ENCODE measurements at places on chromosomes 16 and 17.
A peak's percentile ranks its signal among the peaks of the same experiment; 100 is the strongest.

- no peak for DNase-seq
Measured at GRCh38 chr16:86844695-86845094, 266.3 kb downstream of the FOXL1 start.

GRCh38 chr17:63443053-63443452 lies 3.1 kb downstream of the CYB561 start:
- DNase-seq, result no peak

DNA sequence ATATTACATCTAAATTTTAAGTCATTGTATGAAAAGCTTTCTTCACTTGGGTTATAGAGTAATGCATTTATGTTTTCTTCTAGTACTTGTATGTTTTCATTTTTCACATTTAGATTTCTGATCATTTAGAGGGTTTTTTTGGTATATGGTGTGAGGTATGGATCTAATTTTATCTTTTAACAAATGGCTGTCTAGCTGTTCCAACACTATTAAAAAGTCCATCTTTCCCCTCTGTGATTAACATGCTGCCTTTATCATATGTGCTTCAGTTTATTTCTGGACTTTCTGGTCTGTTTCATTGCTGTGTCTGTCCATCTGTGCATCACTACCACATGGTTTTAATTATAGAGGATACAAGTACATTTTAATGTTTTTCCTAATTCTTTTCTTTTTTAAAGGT lies 163.8 kb downstream of the MYO1D start:
- DNase-seq, result no peak

DNA sequence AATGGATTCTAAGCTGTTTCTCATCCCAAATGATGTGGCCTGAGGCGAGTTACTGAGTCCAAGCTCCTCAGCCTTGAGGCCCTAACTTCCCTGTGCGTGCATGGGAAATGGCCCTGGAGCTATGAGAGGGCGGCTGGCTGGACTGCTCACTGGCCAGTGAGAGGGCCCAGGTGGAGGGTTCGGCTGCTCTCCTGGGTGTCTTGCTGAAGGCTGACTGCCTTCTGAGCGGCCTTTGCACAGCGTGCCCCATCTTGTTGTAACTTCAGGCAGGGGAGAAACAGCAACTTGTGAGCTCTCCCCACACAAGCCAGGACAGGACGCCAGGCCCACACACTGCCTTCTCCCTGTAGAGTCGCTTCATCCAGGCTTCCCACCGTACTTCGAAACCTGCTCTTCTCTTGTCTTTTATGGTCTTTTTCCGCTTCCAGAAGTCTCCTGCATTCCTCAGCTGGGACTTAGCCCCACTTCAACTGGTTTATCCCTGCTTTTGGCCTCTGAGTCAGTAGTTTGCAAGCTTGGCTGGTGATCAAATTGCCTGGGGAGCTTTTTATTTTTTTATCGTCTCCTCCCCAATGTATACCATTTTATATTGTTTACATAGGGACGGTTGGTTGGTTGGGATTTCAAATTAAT lies 13.3 kb downstream of the CDH3 start:
- no peak for DNase-seq

DNA sequence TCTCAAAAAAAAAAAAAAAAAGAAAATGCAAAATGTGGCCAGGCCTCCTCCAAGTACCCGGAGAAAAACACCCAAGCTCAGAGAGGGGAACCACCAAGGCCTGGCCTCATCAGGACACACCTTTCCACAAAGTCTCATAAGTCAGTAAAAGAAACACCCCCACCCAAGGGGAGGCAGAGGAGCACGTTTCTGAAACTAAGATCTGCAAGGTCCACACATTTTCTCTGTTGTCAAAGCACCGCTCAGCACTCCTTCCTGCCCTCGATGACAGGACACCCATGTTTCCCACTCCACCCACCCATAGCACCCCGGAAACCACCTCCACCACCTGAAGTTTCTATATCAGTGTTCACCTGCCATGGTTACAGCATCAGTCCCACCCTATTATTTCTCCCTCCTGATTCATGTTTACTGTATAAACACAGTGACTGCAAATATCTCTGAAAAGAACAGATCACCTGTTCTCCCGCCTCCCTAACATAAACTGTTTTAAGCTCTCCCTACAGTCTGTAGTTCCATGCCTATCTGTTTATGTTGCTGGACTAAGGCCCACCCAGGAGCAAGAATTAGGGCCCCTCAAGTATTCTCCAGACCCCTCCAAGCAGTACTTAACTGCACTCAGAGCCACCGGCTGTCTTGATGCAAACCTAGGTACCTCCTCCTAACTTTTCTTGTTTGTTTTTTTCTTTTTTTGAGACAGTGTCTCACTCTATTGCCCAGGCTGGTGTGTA lies 2.0 kb downstream of the CORO7 start:
- DNase-seq, result no peak

DNA sequence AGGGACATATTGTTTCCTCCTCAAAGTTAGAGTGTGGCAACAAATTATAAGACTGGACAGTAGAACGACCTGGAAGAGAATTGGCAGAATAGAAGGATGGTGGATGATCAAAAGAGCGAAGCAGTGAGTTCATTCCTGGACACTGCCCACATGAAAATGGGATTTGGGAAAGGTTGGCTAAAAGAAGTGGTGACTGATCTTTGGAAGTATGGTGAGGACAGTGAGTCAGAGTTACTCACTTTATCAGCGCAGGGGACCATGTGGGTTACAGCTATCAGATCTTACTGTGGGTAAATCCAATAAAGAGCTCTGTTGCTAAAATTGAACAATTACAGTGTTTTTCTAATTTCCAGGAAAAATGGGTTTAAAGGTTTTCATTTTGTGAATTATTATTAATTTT lies 2.7 kb upstream of the TANC2 start:
- no peak for DNase-seq

DNA sequence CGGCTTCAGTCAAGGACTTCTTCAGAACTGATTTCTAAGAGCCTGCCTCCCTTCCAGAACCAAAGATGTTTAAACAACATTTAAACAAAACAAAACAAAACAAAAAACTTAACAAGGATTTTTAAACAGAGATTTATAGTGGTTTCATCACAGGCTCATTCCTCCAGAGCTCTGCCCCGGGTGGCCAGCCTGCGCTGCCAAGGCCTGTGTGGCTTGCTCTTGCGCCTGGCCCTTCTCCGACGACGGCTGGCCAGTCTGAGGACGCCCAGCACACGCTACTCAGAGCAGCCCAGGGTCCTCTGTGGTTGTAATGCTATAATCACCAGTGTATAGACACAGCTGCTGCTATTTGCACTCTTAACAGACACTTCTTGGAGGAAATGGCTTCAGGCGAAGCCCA lies 307.2 kb upstream of the MYOCD start:
- no peak for DNase-seq

DNA sequence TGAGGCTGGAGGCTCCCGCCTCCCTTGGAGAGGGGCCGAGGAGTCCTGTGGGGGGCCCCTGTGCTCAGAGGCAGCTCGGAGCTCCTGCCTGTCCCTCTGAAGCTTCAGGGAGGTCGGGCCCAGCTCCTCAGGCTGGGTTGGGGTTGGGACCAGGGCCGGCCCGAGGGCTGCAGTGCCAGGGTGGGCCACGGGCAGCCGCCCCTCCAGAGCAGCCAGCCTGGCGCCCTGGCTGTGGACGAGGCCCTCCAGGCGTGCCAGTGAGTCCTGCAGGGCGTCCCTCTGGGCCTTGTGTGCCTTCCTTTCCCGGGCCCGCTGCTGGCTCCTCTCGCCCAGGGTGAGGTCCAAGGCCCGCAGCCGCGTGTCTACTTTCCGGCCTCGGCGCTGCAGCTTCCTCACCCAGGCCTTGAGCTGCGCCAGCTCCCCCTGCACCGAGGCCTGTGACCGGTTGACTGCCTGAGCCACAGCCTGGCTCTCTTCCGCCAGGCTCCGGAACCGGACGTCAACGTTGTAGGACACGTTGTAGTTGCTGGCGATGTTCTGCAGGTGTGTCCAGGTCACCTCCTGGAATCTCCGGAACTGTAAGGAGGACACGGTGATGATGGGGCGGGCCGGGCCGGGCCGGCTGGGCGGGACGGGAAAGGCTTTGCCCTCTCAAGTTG lies 1.2 kb downstream of the PTX4 start:
- DNase-seq, result no peak

- no peak for DNase-seq
Measured at GRCh38 chr17:32954477-32954876, 26.5 kb downstream of the TMEM98 start.

- no peak for DNase-seq
Measured at GRCh38 chr17:68870976-68871375, 84.2 kb downstream of the ABCA8 start.

DNA sequence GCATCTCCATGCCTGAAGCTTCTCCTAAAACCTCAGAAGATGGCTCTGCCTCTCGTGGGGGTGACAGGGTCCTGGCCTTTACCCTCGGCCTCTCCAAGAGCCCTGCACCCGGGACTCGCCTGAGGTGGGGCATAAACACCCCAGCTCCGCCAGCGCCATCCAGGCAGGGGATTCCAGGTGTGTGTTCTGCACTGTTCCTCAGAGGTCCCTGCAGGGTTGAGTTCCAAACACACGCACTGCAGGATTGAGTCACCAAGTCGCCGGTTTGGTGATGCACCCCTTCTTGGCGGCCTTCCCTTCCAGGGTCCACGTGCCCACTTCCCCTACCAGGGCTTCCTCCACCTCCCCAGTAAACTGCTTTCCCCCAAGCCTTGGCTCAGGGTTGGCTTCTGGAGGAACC lies 40.0 kb upstream of the RBFOX3 start:
- no peak for DNase-seq

DNA sequence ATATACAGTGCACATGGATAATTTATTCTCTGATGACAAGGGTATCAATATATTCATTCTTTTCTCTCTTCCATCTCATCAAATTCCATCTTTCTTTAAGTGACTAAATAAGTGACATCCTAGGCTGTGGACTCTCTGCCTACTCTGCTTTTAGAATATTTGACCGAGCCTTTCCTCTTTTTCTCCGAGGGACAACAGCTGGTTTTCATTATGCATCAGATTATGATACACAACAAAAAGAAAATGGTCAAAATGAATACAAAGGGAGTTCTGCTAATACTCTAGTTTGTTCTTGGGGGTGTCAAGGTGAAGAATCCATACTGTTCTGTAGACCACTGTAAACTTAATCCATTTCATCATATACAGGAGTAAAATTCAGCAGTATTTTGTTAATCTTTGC lies 942.6 kb downstream of the KCNJ2 start:
- DNase-seq, result no peak

DNA sequence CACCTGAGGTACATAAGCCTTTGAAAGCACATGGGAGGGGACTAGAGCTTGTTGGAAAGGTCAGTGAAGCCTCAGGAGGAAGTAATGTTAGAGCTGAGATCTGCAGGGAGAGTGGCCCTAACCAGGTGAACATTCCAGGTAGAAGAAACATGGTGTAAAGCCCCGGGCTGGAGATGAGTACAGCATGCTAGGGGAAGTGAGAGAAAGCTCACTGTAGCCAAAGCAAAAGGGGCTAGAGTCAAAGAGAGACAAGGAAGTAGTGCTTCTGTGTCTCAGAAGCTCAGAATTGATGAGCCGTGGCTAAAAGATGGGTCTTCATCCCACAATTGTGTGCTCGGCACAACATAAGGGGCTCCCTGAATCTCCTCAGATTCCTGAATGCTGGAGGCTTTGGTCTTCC lies 481.8 kb downstream of the XYLT1 start:
- no peak for DNase-seq

DNA sequence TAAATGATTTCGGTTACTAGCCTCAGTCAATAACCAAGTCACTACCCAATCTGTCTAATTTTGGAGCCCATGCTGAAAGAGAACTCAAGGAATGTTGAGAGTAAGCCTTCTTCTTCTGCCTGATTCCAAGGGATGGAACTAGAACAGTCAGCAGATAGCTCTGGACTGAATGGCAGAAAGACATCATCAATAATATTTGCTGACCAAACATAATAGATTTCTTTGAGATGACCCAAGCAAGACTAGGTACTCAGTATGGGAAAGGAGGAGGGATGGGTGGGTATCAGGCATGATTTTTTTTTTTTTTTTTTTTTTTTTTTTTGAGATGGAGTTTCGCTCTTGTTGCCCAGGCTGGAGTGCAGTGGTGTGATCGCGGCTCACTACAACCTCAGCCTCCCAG lies 330.1 kb downstream of the CNTNAP4 start:
- DNase-seq, result no peak

DNA sequence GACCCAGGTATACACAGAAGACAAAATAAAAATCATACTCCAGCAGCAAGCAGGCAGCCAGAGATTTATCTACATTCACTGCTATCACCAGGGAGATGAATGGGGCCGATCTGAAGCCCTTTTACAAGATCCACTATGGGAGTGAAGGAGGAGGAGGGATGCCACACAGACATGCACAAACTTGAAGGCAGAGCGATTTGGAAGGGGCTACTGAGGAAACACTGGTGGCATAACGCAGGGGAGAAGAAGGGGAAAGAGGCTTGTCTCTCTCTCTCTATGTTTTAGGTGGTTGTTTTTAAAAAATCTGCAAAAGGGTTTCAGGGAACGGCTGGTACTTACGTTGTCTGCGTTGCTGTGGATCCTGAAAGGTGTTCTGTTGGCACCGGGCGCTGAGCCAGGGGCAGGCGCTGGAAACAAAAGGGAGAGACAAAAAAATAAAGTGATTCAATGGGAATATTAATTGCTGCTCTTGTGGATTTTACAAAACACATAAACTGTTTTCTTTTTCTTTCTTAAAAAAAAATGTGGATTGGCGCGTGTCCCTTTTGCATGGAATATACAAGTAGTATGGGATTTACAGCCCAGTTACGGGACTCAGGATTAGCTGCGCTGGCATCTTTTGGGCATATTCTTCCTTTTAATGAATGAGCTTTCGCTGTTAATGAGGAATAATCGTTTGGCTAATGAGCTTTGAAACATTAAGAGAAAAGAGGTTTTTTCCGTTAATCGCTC lies 255.3 kb upstream of the PMFBP1 start:
- DNase-seq, result peak; percentile 79

GRCh38 chr16:57049678-57050077 lies 42.7 kb upstream of the CPNE2 start:
- DNase-seq, result no peak

DNA sequence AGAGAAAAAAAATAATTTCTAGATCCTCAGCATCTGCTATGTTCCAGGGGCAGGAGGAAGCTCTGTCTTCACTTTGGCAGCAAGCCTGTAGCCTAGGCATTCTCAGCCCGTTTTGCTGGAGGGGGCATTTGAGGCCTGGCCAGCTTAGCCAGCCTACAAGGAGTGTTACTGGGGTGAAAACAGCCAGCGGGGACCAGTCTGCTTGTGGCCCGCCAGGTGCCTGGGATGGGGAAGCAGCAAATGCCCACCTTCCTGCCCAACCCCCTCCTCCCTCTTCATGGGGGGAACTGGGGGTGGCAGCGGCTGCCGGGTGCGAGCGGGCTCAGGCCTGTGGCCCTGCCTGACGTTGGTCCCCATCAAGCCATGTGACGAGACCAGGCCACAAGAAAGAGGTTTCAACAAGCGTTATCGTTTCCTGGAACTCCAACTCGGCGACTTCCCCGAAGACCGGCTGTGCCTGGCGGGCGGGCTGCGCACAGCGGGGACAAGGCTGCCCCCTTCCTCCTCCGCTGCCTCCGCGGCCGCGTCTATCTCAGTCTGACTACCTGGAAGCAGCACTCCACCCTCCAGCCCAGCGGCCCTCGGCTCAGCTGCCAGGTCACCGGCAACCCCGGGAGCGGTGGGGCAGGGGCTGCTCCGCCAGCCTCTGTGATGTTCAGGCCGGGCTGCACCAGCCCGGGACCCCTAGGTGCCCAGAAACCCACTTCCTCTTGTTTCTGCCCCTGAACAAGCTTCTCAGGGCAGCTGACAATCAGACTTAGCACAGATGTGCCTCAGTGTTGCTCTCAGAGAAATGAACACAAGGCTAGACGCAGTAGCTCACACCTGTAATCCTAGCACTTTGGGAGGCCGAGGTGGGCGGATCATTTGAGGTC lies 22.9 kb downstream of the SOCS1 start:
- DNase-seq, result no peak
